ENCODE measurements at places on chromosomes 7 and 10. TPM values are rescaled to one million over a fixed set of nuclear protein-coding genes. Genes with fewer than 3 reads are reported as not detected.

- H3K4me3 ChIP-seq: no peak overlapping the region
- H3K27ac ChIP-seq: no peak overlapping the region
- H3K4me1 ChIP-seq: no peaks in the 10 kb centered on the region
- H3K36me3 ChIP-seq: no peaks in the 10 kb centered on the region
- no peaks in the 10 kb centered on the region for H3K27me3 ChIP-seq
- DNase-seq: no peak
Observed at GRCh38 chr7:92043637-92044036, 90.6 kb downstream of the CYP51A1 start.

GRCh38 chr10:99672884-99673283 lies 13.6 kb downstream of the ENTPD7 start:
- no peaks in the 10 kb centered on the region for H3K36me3 ChIP-seq
- no peak for DNase-seq
- no peak overlapping the region for H3K27ac ChIP-seq

GRCh38 chr7:70764701-70765208 lies 367.2 kb upstream of the GALNT17 start:
- no peak overlapping the region for H3K27ac ChIP-seq
- no peak for DNase-seq
- H3K27me3 ChIP-seq: no peaks in the 10 kb centered on the region
- no peaks in the 10 kb centered on the region for H3K4me1 ChIP-seq
- H3K36me3 ChIP-seq: no peaks in the 10 kb centered on the region
- H3K4me3 ChIP-seq: no peak overlapping the region

DNA sequence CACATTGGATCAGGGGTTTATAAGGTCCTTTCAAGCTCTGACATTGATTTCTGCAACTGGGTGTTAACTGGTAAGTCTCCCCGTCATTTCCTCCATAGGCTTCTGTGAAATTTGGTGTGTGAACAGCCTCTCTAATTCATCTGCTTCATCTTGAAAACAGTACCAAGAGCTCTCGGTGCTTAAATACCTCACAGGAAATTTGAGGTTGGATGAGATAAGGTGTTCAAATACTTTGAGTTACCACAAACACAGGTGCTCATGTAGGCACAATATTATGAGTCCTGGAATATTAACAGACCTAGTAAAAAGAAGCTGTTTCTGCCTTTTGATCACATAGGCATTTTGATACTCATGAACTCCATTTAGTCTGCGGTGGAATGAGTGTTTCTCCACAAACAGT lies 85.2 kb downstream of the RTKN2 start:
- H3K27me3 ChIP-seq: no peaks in the 10 kb centered on the region
- no peaks in the 10 kb centered on the region for H3K4me1 ChIP-seq
- H3K36me3 ChIP-seq: no peaks in the 10 kb centered on the region
- no peak overlapping the region for H3K4me3 ChIP-seq
- H3K27ac ChIP-seq: no peak overlapping the region

DNA sequence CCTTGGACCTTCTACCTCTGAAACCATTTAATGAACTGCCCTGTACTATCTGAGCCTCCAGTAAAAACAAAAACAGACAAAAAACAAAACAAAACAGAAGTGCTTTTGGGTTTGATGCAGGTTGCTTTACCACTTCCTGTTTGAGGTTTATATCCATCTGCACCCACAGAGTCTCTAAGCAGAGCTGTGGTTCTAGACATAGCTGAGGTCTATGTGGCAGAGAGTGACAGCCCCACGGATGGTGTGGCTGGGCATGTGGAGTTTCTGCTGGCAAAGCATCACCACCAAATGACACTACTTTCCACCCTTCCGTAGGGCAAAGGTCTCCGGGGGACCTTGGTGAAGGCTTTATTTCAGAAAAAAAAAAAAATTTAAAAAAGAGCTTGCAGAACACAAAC lies 754.2 kb downstream of the GRID1 start:
- no peaks in the 10 kb centered on the region for H3K4me1 ChIP-seq
- H3K36me3 ChIP-seq: no peaks in the 10 kb centered on the region
- H3K4me3 ChIP-seq: no peak overlapping the region

- DNase-seq: no peak
- no peaks in the 10 kb centered on the region for H3K27me3 ChIP-seq
- H3K36me3 ChIP-seq: no peaks in the 10 kb centered on the region
- H3K27ac ChIP-seq: no peak overlapping the region
- no peak overlapping the region for H3K4me3 ChIP-seq
Observed at GRCh38 chr7:2710901-2711551, 23.0 kb downstream of the AMZ1 start.

- no peak overlapping the region for H3K4me3 ChIP-seq
- H3K27ac ChIP-seq: no peak overlapping the region
- no peak for DNase-seq
- no peaks in the 10 kb centered on the region for H3K36me3 ChIP-seq
Observed at GRCh38 chr7:11668727-11669126, 163.3 kb downstream of the THSD7A start.

DNA sequence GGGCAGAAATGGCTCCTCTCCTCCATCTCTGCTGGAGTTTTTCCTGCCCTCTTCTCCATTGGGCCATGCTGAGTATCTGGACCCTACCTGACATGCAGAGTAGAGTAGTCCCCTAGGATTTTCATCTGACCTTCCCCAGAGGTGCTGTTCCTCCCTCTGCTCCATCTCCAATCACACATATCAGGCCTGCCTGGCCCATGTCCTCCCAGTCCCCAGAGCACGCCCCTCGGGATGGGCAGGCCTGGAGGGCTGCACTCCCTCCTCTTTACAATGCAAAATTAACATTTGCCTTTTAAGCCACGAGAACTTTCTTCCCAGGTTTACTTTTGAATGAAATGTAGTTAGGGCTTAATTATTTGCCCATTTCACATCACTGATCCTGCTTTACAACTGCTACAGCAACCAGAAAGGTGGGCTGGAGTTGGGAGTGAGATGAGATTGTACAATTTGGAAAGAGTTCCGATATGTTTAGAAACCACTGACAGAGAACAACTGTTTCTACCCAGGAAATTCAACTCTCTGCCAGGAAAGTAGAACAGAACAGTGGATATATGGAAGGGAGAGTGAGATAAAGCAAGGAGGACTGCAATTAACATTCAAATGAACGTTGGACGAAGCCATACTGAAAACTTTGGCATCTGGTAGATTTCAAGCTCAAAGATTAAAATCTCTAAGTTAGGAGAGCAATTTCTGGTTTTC lies 184.0 kb upstream of the HABP2 start:
- no peak for DNase-seq
- H3K27me3 ChIP-seq: no peaks in the 10 kb centered on the region
- H3K4me3 ChIP-seq: no peak overlapping the region
- no peaks in the 10 kb centered on the region for H3K36me3 ChIP-seq

DNA sequence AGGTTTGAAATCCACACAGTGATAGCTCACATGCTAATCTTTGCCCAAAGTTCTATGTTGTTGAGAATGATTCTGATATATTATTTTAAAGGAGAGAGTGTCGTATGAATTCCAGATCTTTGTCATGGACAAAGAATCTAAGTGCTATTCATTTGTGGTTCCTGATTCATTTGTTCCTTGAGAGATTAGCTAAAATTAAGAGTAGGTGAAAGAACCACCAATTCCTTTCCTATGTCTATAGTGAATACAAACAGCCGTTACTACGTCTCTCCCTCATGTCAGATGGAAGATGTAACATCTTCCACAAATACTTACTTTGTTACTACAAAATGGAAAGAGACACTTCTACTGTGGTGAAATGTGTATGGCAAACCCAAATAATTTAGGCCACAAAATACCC lies 3.3 kb upstream of the PLXDC2 start:
- no peaks in the 10 kb centered on the region for H3K4me1 ChIP-seq
- no peaks in the 10 kb centered on the region for H3K27me3 ChIP-seq
- no peak overlapping the region for H3K4me3 ChIP-seq
- no peak for DNase-seq

DNA sequence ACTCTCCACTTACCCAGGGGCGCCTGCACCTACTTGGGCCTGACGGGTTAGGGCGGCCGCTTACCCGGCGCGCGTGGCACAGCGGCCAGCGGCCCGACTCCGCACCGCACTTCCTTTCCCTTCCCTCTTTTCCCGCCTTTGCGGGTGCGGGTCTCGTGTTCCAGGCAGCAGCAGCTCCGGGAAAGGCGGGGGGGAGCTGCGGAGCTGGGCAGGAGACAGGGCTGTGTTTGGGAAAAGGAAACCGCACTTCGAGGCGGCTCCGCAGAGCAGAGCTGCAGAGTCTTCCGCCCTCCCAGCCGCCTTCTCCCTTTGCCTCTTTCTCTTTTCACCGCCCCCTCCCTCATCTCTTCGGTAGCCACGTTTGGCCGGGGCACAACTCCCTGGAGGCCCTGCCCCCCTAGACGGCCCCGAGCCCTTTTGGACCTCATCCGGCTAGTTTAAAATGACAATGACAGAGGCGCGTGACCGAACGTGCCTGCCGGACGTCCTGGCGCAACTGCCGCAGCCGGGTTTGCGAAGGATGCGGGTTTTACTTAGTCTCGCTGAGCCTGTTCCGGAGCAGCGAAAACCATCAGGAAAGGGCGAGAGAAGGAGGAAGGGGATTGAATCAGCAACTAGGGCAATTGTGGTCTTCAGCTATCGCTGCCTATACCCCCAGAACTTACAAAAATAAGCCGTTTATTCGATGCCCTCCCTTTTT lies 7.9 kb upstream of the PAX2 start:
- no peak overlapping the region for H3K27ac ChIP-seq
- H3K4me1 ChIP-seq: no peaks in the 10 kb centered on the region
- H3K27me3 ChIP-seq: peaks cover 6% of the 10 kb centered on the region
- DNase-seq: no peak

DNA sequence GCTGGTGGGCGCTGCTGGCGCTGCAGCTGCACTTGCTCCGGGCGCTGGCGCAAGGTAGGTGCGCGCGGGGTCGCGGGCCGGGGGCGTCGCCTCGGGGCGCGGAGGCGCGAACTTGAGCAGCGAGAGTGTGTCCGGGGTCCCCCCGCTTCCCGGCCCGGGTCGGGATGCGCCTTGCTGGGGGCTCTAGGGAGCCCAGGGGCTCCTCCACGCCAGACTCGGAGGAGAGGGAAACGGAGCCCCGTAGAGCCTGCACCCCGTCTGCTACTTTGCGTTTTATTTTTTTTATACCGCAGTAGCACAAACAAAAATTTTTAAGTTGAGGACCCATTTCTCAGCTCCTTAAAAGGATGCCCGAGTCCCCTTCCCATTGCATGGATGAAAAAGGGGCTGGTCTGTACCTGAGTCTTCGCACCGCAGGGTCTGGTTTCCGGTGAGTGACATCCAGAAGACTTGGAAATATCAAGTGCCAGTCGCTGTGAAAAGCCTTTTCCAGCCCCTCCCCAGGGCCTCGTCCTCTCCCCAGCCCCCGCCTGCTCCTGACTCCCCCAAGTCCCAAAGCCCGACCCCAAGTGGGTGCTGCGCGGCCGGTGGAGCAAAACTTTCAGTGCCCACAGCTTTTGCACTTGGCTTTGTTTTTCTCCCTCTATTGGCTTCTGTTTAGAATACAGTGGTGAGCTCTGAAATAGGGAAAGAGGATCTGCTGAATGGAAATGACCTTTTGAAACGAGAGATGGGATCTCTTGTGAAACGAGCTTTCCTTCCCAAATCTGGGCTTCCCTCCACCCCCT lies 973 bp downstream of the SDK1 start:
- H3K4me1 ChIP-seq: no peaks in the 10 kb centered on the region
- no peak for DNase-seq
- H3K36me3 ChIP-seq: no peaks in the 10 kb centered on the region
- peak overlapping the region; percentile 1 for H3K27ac ChIP-seq
- H3K27me3 ChIP-seq: no peaks in the 10 kb centered on the region

DNA sequence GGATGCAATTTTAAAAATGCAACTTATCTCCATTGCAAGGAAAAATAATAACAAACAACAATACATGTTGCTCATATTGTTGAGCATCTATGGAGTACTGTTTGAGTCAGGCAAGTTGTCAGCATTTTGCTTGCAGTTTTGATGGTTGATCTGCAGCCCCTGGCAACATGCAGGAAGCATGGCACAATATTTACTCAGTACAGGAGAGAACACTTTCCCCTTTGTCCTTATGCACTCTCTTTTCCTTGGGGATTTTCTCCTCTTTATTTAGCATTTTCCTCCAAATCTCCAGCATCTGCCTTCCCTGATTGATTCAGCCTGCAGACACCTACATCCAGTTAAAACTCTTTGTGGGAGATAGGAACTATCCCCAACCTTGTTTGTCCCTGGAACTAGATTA lies 620.5 kb upstream of the LRRN3 start:
- no peaks in the 10 kb centered on the region for H3K4me1 ChIP-seq
- H3K36me3 ChIP-seq: no peaks in the 10 kb centered on the region
- H3K27ac ChIP-seq: no peak overlapping the region
- H3K27me3 ChIP-seq: no peaks in the 10 kb centered on the region
- no peak for DNase-seq
- no peak overlapping the region for H3K4me3 ChIP-seq

GRCh38 chr10:108862676-108863350 lies 1060.5 kb downstream of the XPNPEP1 start:
- no peaks in the 10 kb centered on the region for H3K4me1 ChIP-seq
- no peak overlapping the region for H3K4me3 ChIP-seq
- no peak for DNase-seq
- H3K27ac ChIP-seq: no peak overlapping the region
- no peaks in the 10 kb centered on the region for H3K36me3 ChIP-seq

- H3K4me1 ChIP-seq: no peaks in the 10 kb centered on the region
- no peaks in the 10 kb centered on the region for H3K36me3 ChIP-seq
- H3K4me3 ChIP-seq: no peak overlapping the region
- DNase-seq: no peak
- no peak overlapping the region for H3K27ac ChIP-seq
Observed at GRCh38 chr10:94102436-94102835, 108.7 kb downstream of the PLCE1 start.

- no peak overlapping the region for H3K27ac ChIP-seq
- H3K4me3 ChIP-seq: no peak overlapping the region
- no peak for DNase-seq
Observed at GRCh38 chr7:51251290-51251689, 65.3 kb downstream of the COBL start.

DNA sequence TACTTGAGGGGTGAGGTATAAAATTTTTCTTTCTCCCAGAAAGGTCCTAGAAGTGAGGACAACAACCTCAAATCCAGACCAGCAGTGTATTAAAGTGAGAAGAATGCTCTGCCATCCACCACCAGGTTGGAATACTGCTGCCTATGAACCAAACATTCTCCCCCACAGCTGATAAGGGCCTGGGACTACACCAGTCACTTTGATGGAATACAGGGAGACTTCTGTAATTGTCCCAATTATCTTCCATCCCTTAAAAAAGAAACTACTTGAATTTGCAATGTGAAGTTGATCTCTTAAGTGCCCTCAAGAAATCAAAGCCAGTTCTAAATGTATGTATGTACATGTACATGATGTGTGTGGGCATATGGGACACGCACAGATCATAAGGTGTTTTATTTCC lies 3.0 kb downstream of the TBX20 start:
- no peaks in the 10 kb centered on the region for H3K36me3 ChIP-seq
- H3K4me1 ChIP-seq: no peaks in the 10 kb centered on the region
- H3K27me3 ChIP-seq: peaks cover 96% of the 10 kb centered on the region
- no peak overlapping the region for H3K27ac ChIP-seq
- no peak overlapping the region for H3K4me3 ChIP-seq

Gene GIMAP6
- total RNA-seq: 35.2 TPM

Gene FGFBP3
- total RNA-seq: 0.59 TPM

Gene LIPK
- not detected for total RNA-seq

Gene NANOS1
- total RNA-seq: 3.7 TPM

Gene TMEM213
- not detected for total RNA-seq
